NCI-H1436 (cell line): ENCODE measurements at places on chromosomes 7 and 10.

GRCh38 chr7:247181-247580, 42.8 kb upstream of the FOXL3 start:
- no peak for DNase-seq

GRCh38 chr10:15672469-15672868, 47.3 kb downstream of the ITGA8 start:
- no peak for DNase-seq

GRCh38 chr7:122550545-122550944, 148.4 kb downstream of the RNF133 start:
- DNase-seq: no peak

GRCh38 chr10:122490786-122491680, 29.7 kb downstream of the HTRA1 start:
- DNase-seq: no peak

- no peak for DNase-seq
Observed at GRCh38 chr7:34165927-34166550, 260.7 kb downstream of the BMPER start.

- no peak for DNase-seq
Observed at GRCh38 chr10:62637249-62638061, 167.1 kb upstream of the ADO start.

DNA sequence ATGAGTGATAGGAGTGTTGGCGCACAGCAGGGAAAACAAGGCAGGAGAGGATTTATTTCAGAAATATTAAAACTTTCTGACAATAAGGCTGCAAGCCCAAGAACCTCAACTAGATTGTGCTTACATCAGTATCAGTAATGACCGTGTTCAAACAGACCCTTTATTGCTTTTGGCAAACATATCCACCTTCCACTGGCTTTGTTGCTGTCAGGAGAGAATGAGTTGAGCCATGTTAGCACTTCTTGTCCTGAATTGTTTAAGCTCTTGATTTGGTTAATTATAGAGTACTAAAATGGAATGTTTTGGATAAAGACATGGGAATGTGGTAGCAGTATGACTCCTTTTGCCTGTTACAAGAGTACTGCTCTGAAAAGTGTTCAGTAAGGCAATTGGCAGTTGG, 3.8 kb downstream of the AHCYL2 start:
- DNase-seq: no peak

- no peak for DNase-seq
Observed at GRCh38 chr10:36473122-36473521, 652.3 kb upstream of the ANKRD30A start.

GRCh38 chr10:114748241-114748640, 73.3 kb upstream of the FHIP2A start:
- DNase-seq: no peak

- DNase-seq: no peak
Observed at GRCh38 chr7:7235347-7235746, 53.0 kb downstream of the C1GALT1 start.

GRCh38 chr7:27419581-27420177, 177.1 kb downstream of the EVX1 start:
- no peak for DNase-seq

DNA sequence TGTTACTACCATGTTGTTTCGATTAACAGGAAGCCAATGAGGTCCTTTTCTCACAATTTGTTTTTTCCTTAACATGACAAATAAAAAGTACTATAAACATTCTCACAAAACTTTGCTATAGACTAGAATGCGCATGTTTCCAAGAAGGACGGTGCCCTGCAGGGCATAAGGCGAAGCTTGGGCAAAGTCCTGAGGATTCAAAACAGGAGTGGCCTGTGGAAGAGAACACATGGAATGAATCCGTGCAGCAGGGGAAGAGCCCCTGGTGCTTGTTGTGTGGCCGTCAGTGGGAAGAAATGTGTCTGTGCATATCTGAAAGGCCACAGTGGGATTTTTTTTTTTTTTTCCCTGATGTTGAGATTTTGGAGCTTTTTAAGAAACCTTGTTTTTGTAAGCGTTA, 67.6 kb downstream of the ITGA8 start:
- no peak for DNase-seq

GRCh38 chr10:93434991-93435491, 47.1 kb downstream of the MYOF start:
- DNase-seq: no peak

DNA sequence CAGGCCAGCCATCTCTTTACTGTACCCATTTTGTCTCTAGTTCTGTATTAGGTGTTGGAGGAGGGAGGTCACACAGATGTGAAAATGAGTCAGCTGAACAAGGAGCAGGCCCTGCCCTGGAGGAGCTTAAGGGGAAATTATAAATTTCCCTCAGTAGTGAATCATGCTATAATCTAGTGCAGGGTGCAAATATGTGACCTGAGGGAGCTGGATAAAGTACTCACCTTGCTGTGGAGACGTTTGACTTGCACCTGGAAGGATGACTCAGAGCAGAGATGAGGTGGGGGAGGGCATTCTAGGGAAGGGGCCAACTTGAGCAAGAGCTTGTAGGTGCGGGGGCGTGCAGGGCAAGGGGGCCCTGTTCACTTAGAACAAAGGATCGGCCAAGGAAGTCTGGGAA, 610.6 kb downstream of the SDK1 start:
- no peak for DNase-seq
